ENCODE measurements at places on chromosomes 5 and 9.

DNA sequence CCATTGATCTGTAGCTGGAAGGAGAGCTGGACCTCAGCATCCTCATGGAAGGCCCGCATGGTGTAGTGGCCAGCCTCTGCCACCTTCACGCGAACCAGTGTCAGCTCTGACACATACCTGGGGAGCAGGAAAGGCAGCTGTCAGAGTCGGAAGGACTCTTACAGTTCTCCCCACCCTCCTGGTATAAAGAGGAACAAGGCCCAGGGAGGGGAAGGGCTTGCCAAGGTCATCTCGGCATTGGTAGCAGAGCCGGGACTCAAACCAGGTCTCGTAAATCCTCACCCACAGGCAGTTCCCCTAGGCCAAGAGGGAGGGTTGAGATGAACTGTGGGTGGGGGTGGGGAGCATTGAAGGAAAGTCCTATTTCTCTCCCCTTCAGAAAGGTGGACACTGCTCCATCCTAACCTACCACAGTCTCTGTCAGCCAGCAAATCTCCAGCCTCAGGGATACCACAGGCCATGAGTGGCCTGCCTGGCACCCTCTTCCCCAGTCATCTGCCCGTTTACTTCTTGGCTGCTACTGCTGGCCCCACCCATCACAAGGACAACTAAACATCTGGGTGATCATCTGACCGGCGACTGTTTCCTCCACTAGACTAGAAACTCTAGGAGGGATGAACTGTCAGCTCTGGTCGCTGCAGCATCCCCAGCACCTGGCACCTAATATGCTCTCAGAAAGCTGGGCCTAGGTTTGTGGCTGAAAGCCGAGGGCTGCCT is 23.5 kb downstream of the PDGFRB start:
- DNase-seq: no peak

DNA sequence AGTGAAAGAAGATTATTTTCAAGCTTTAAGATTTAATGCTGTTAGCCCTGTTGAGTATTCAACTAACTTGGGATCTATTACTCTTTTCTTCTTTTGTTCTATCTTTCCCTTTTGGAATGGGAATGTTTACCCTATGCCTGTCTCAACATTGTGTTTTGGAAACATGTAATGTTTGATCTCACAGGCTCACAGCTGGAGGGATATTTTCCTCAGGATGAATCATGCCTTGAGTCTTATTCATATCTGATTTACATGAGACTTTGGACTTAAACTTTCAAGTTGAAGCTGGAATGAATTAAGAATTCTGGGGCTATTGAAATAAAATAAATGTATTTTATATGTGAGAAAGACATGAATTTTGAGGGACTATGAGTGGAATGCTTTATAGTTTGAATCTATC is 607.8 kb upstream of the PTGER4 start:
- DNase-seq: no peak

- DNase-seq: no peak
Measured at GRCh38 chr5:52738095-52738506, 49.6 kb upstream of the ITGA1 start.

- DNase-seq: no peak
Measured at GRCh38 chr5:16626696-16627264, 10.0 kb upstream of the RETREG1 start.

DNA sequence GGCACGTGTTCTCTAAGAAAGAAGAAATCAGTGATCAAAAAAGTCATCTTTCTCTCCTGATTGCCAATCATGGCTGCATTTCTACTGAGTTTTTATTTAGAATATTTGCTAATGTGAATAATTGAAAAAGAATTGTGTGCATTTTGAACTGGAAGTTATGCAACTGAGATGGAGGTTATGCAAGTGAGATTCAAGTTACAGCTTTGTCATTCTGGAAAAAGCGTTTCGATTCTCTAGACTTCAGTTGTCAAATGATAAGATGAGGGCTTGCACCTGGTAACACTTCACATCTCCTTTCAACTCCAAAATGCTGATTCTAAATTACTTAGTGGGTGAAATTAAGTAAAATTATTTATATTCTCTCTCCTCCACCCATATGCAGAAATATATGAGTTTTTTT is 36.4 kb downstream of the C6 start:
- no peak for DNase-seq

DNA sequence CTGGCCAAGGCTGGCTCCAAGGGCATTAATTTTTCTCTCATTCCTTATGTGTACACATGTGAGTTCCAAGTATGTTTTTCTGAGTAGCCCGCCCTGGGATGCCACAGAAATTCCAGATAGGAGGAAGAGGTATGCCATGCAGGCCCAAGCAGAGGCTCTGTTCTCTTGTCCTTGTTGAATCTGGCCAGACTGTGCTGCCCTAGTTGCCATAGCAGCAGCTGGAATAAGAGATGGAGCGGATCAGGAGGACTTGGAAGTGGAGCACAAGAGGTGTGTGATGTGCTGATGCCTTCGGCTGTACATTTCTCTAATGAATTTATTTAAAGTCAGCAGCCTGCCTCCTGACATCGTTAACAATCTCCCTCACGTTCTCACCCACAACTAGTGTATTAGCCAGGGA is 235.6 kb upstream of the RPS23 start:
- DNase-seq: no peak

DNA sequence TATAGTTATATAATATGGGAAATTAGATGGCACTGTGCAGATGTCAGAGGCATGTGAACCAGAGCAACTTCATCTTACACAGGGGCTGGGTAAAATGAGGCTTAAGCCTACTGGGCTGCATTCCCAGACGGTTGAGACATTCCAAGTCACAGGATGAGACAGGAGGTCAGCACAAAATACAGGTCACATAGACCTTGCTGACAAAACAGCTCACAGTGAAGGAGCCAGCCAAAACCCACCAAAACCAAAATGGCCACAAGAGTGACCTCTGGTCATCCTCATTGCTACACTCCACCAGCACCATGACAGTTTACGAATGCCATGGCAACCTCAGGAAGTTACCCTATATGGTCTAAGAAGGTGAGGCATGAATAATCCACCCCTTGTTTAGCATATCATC is 479.4 kb downstream of the TLR4 start:
- no peak for DNase-seq

DNA sequence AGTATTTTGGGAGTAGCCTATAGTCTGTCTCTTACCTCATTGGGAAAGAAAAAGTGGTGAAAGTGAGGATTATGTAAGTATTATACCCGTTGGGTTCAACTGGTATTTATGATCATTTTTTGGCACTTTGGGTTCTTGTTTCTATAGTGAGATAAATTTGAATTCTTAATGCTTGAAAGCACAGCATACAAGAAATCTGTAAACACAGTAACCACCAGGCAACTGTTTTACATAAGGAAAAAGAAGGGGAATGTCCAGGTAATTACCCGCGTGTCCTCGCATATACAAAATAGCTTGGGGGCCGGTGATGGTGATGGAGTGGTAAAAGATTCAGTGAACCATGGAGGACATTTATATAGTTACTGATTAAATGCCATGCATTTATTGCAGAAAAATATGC is 60.5 kb downstream of the BASP1 start:
- no peak for DNase-seq

DNA sequence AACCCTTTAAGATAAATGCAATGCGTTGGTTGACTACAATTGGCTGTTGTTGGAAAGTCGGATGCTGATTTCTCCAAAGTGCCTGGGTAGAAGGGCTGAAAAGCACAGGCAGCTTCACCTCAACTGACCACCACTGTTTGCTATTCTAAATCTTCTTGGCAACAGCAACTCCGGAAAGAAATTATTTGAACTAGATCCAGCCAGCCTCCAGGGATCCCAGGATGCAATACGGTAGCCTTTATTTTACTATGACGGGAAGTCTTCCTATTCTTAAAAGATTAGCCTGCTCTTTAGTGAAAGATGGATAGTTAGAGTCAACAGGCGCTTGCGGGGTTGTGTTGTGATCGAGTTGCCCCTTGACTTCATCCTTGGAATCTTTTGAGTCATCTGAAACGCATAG is 78.6 kb upstream of the KLF9 start:
- DNase-seq: no peak

DNA sequence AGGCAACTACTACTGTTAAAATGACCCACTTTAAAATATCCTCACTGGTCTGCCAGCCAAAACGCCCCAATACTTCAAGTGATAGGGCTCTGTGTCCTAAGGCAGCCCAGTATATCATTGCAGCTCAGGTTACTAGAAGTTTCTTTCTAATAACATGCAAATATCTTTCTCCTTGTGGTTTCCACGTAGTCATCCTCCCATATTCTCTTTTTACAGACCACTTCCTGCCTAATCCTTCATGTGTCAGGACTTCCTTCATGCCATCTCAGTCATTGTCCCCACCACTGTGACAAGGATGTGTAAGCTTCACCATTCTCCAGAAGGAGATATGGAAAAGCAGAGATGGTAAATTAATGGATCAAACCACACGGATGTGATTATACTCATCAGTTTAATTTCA is 813.7 kb downstream of the MAT2B start:
- DNase-seq: no peak

- no peak for DNase-seq
Measured at GRCh38 chr5:157562111-157562581, 13.4 kb downstream of the ADAM19 start.

- DNase-seq: no peak
Measured at GRCh38 chr9:134742822-134743535, 101.4 kb downstream of the COL5A1 start.

DNA sequence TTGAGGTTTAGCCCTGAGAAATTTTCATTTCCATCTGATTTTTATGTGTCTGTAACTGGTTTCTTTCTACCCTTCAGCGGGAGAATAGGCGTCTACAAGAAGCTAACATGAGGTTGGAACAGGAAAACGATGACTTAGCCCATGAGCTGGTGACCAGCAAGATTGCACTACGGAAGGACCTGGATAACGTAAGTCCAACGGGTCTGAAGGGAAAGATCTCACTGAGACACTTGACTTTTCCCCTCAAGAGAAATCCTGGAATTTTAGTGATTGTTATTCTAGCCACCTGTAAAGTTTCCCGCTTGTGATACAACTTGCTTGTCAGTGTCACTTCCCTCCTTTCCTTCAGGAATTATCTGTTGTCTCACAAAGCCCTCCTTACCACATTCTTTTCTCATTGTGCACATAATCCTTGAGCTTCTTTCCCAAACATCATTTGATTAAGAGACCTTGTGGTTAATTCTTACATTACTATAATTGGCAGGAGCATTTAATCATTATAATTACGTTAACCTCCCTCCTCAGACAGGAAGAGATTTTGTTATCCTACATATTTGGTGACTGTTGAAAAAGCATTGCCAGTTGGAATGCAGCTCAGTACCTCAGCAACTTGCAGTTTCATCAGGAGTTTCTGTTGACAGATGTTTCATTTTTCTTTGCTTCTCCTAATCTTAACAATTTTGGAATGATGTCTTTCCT is 56.9 kb downstream of the GPR21 start:
- DNase-seq: no peak

- DNase-seq: no peak
Measured at GRCh38 chr5:179526978-179527377, 23.4 kb upstream of the RUFY1 start.

DNA sequence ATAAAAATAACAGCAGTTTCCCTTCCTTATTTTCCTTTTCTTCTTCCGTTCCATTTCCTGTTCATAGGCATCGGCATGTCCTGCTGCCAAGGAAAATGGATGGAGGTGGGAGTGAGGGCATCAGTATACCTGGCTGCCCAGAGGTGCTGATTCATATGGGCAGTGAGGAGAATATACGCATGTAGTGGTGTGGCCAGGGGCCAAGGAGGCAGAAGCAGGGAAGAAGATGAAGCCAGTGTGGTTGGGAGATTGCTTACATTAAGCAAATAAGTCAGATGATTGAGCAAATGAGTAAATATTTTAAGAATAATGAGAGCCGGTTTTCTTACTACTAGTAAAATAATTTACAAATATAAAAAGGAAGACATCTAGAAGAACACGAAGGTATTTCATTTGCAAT is 344.9 kb upstream of the PAPPA start:
- no peak for DNase-seq

Measured in glomerular endothelial cell (primary cell).